Activated naive CD4-positive, alpha-beta T cell treated with anti-CD3 and anti-CD28 coated beads, Interleukin-2, amount 10 ng/mL, durations not matched to agents 7 days and 5 days (primary cell): ENCODE measurements at places on chromosomes 6 and 20.

GRCh38 chr6:27139756-27140579, 107.5 kb upstream of the PRSS16 start:
- DNase-seq: peak; percentile 40

- no peak for DNase-seq
These were observed 13.1 kb upstream of the RSPO4 start for GRCh38 chr20:1015181-1015580.

GRCh38 chr6:116170358-116171057, 44.6 kb upstream of the COL10A1 start:
- no peak for DNase-seq

GRCh38 chr6:51241376-51241775, 422.7 kb downstream of the TFAP2B start:
- no peak for DNase-seq

- DNase-seq: no peak
These were observed 8.7 kb downstream of the JAG1 start for GRCh38 chr20:10665027-10665561.

DNA sequence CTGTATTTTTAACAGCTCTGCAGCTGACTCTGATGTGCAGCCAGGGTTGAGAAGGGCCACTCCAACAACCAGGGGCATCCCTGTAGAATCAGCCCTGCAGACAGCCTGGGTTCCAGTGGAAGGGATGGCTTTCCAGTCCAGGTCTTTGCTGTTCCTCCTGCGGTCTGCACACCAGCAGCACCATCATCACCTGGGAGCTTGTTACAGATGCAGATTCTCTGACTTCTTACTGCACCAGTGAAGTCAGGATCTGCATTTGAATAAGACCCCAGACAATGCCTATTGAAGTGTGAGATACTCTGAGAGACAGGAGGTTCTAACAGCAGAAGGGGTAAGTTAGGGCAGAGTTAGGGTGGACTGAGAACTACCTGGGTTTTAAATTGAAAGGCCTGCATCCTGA, 151.3 kb downstream of the F13A1 start:
- no peak for DNase-seq

- DNase-seq: no peak
These were observed 551.3 kb upstream of the CDH4 start for GRCh38 chr20:60700728-60701127.
